ENCODE measurements at places on chromosomes 11 and 22. TPM values are rescaled to one million over a fixed set of nuclear protein-coding genes. Genes with fewer than 3 reads are reported as not detected.

HYLS1 gene
- total RNA-seq = 5.0 TPM

DNA sequence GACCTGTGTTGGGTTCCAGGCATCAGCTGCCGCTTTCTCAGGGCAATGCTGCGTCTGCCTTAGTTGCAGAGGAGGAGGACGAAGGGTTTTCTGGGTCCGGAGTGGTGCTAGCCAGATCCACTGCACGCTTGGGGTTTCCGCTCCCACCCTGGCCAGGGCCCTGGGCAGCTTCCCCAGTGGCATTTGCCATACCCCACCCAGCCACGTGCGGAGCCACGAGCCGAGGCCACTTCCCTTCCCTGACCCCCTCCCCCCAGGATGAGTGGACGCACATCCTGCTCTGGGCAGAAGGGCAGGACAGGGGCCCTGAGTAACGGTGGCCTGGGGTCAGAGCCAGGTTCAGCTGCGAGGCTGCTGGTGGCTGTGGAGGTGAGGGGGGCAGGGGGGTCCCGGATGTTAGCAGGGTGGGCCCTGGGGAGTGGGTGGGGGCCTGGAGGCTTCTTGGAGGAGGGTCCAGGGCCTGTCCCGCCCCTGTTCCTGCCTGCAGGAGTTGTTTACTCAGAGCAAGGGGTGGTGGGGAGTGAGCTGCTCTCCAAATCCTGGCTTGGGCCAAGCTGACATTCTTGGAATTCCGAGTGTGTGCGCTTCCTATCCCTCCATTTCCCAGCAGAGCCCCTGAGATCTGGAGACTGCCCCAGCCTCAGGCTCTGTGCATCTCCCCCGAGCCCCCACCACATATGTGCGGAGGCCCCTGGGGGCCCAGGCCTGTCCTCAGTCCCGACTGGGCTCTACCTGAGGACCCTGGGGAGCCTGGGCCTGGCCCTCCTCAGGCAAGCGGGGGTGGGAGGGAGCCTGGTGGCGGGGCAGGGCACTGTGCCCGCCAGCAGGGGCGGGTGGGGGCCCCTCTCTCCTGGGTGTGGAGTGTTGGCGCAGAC lies 1.4 kb downstream of the TSPAN4 start:
- no peak for DNase-seq

- no peak for DNase-seq
Observed at GRCh38 chr22:48889209-48889830, 938.4 kb downstream of the BRD1 start.

ARHGAP42 gene
- 6.4 TPM for total RNA-seq

- no peak for DNase-seq
Observed at GRCh38 chr22:41584881-41585280, 4.8 kb downstream of the PMM1 start.

GRCh38 chr11:116498161-116498560 lies 274.6 kb downstream of the BUD13 start:
- DNase-seq = no peak

- DNase-seq = no peak
Observed at GRCh38 chr11:61728940-61729219, 23.6 kb upstream of the MYRF start.

DNA sequence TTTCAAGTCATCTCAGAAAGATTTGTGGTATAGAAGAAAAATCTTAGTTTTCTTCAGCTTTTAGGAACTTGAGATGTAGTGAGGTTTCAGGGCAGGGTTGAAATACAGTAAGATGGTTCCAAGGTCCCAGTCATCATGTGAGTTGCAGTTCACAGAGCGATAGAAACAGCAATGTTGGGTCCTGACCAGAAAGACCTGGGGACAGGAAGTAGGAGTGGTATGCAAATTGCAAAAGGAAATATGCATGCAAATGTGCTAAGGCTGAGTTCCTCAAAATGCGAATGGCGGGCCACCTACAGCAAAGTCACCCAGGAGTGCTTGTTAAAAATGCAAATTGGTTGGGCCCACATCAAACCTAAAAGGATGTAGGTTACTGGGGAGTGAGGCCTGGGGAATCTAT lies 1032.7 kb upstream of the TENM4 start:
- no peak for DNase-seq

GRCh38 chr11:125886997-125887372 lies 483 bp upstream of the HYLS1 start:
- DNase-seq = no peak

GRCh38 chr11:106076171-106076918 lies 802 bp downstream of the KBTBD3 start:
- no peak for DNase-seq

OR8G5 gene
- not detected for total RNA-seq

SLC37A2 gene
- total RNA-seq = 31.5 TPM

DNA sequence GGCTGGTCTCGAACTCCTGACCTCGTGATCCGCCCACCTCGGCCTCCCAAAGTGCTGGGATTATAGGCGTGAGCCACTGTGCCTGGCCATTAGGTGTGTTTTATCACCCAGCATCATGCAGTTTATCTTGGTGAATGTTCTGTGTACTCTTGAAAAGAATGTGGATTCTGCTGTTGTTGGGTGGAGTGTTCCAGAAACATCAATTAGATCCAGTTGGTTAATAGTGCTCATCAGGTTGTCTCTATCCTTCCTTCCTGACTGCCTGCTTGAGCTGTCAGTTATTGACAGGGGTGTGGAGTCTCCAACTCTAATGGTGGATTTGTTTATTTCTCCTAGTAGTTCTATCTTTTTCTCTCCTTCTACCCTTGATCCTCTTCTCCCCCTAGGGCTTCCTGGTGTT lies 30.2 kb upstream of the PPP6R3 start:
- DNase-seq = no peak

DNA sequence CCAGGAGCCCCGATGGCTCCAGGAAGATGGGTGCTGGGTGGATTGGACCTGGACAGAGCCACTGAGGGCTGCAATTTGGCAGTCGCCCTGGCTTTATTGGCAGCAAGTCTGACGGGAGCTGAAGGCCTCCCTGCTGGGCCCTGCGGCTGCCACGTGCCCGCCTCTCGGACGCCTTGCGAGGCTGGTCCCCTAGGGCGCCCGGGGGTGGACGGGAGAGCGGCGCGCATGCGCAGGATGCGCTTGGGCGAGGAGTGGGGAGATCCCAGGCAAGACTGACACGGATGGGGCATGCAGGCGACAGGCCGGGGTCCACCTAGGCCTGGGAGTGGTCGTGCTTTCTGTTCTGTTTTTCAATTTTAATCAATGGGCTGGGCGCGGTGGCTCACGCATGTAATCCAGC lies 150.0 kb downstream of the ADAMTS15 start:
- no peak for DNase-seq

- no peak for DNase-seq
Observed at GRCh38 chr22:27438271-27438980, 363.1 kb downstream of the MN1 start.

DNA sequence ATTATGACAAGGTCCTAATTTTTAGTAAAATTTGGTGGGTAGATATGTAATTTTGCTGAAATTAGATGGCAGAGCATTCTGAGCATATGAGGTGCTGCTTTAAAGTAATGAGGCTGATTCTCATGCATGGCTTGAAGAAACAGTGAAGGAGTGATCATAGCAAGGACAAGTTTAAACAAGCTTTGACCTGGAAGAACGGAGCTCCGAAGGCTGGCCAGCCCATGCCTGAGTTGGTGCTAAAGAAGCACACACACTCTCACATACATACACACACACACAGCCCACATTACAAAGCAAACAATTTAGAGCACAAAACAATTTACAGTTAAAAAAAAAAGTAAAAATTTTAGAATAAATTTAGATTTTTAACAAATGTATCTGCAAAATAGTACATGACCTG lies 150.7 kb downstream of the DCDC1 start:
- no peak for DNase-seq

DNA sequence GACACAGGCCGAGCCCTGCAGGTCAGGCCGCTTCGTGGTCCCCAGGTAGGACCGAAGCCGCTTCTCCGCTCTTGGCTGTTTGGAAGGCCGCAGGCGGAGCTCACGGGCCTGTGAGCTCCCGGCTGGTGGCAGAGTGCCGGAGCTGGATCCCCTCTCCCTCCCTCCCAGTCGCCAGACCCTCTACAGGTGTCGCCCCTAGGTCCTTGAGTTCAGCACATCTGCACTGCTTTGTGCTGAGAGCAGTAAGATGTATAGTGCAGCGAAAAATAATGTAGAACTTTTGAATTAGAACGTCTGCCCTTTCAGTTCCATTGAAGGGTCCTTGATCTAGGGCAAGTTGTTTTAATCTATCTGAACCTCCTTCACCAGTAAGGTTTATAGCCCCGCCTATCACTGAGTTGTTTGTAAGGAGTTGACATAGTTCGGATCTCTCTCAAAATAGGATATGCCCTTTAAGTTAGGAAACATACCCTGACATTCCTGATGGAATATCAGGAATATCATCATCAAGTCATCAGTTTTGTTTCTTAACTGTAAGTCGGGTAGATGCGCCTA lies 419 bp downstream of the ANKRD49 start:
- no peak for DNase-seq

EIF4G2 gene
- total RNA-seq = 547 TPM

- DNase-seq = no peak
Observed at GRCh38 chr11:121659811-121660210, 207.0 kb upstream of the SORL1-AS1 start.

DNA sequence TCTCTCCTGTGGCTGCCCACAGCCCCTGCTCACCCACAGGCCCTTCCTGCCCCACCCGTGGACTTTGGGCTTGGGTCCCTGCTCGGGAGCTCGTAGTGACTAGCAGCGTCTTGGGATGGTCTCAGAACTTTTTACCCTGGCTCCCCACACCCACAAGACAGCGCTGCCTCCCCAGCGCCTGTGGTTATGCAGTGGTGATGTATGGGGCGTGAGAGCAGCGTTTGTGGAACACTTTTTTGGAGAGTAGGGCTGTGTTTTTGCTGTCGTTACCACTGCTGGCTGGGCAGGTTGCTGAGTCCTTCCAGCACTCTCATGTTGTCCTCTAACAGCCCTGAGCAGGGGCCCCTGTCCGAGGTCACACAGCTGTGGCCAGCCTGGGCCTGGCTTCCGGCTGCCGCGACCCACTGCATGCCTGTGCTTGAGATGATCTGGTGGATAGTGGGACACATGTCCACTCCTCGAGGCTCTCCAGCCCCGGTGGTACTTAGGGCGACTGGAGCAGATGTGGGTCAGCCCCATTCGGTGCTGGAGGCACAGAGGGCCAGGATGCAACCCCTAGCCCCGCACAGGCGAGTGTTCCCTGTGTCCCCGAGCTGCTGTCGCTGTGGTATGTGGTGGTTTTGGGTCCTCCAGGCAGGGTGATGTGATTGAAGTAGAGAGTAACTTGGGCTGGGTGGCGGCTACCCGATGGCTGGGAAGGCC lies 7.1 kb upstream of the GRAMD4 start:
- DNase-seq = no peak

GRCh38 chr11:104852811-104853210 lies 45.4 kb downstream of the CASP12 start:
- DNase-seq = no peak

DNA sequence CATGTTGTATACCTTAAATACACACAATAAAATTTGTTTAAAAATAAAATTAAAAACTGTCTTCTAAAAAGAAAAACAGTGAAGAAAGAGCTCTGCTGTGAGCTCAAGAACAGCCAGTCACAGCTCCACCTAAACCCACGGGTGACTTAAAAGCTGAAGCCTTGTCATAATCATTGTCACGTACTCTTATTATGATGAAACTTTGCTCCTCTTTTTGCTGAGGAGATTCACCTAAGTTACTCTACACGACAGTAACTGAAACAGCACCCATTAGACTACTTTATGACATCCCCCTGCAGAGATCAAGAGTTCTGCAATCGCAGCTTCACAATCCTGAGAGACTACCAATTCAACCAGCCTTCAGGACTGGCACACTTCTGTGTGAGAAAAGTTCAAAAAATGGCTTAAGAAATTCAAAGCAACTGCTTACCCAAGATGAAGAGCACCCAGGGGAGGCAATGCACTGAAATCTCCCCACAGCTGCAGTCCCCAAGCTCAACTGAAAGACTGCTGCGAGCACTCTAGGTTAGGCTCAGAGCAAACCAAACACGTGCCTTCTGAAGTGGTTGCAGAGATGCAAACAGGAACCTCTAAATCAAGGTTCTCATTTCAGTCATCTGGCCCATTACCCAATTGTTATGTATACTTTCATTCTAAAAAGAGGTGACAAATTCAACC lies at the start of gene JAML:
TSS of gene JAML (minus strand) at position 501 of the 678 bp plus-strand sequence. CDS start 10,145 bp downstream, outside the sequence.
- no peak for DNase-seq

- no peak for DNase-seq
Observed at GRCh38 chr11:86510674-86511073, 136.0 kb downstream of the CCDC81 start.

BSCL2 gene
- total RNA-seq = 30.4 TPM

PLA2G3 gene
- total RNA-seq = 27.0 TPM

PYGM gene
- total RNA-seq = 0.47 TPM

DNA sequence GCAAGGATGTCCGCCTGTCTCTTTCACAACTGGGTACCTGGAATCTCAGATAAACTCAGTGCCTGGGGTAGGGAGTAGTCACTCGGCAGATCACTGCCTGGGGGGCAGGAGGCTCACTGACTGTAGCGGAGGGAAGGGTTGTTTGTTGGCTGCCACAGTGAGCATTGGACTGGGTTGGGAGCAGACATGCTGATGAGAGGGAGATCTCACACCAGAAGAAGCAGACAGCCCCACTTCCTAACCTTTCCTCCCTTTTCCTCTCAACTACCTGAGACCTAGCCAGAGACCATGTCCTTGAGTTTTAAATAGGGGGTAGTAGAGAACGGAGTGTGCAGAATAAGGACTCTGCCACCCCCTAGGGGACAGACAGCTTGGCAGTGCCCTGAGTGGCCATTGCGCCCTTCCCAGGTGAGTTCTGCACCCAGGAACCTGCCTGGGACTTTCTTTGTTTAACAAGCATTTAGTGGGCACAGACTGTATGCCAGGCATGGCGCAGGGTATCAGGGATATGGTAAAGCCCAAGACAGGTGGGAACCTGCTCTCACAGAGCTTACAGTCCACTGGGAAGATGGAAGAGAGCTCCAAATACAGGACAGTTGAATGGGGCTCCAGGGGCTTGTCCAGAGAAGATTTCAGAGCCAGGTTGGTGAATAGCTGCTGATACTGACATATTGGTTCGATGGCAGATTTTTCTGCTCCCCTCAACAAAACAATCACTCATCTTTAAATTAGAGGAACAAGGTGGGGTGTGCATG lies 115.7 kb upstream of the NNMT start:
- DNase-seq = no peak

DNA sequence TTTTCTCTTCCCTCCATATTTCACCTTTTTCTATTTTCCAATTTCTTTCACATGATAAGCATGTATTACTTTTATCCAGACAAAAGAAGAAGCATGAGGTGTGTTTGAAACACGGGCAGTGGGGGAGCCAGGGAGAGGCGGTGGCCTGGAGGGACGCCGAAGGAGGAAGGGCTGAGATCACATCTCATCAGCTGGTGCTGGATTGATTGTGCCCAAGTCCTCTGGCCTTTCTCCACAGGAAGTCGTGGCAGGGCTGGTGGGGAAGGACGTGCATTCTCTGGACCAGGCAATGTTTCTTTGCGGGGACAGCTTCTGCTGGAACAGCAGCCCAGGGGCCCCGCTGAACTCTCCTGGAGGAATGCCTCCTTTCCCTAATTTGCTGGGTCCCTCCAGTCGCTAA lies 82.9 kb downstream of the MIAT start:
- no peak for DNase-seq

- DNase-seq = no peak
Observed at GRCh38 chr11:126718276-126718675, 282.3 kb downstream of the KIRREL3 start.

Measured in esophagus squamous epithelium (tissue), 5 donors.